Stimulated activated CD4-positive, alpha-beta T cell treated with anti-CD3 and anti-CD28 coated beads, TNF-alpha, amount 100 ng/mL, for 1 hour (primary cell): ENCODE measurements at places on chromosomes 16 and 17.

- DNase-seq = no peak
These were observed 15.6 kb downstream of the TMEM100 start for GRCh38 chr17:55706808-55707773.

- no peak for DNase-seq
These were observed 39.9 kb downstream of the CDH1 start for GRCh38 chr16:68776821-68777485.

- no peak for DNase-seq
These were observed 258.4 kb upstream of the AXIN2 start for GRCh38 chr17:65819810-65820209.

- DNase-seq = no peak
These were observed 193.5 kb downstream of the WWOX start for GRCh38 chr16:78292844-78293380.

- no peak for DNase-seq
These were observed 2.7 kb upstream of the HES7 start for GRCh38 chr17:8126491-8127066.

DNA sequence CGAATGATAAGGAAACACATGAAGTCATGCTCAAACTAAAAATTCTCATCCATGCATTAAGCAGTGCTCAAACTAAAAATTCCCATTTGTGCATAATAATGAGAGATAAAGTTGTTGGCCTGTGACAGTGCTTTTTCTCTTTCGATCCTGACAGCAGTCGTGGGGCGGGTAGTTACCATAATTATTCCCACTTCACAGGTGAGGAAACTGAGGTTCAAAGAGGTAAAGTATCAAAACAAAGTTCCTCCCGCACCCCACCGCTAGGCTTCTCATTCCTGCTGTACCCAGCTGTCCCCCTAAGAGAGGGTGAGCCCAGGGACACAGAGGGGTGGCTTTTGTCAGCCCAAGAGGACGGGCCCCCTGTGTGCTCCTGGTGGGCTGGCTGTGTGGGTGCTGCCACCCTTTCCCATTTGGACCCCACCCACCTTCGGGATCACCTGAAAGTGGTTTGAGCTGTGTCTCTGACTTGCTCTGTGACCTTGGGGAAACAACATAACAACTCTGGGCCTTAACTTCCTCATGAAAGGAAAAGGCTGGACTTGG, 92.6 kb downstream of the CLEC16A start:
- DNase-seq = no peak

DNA sequence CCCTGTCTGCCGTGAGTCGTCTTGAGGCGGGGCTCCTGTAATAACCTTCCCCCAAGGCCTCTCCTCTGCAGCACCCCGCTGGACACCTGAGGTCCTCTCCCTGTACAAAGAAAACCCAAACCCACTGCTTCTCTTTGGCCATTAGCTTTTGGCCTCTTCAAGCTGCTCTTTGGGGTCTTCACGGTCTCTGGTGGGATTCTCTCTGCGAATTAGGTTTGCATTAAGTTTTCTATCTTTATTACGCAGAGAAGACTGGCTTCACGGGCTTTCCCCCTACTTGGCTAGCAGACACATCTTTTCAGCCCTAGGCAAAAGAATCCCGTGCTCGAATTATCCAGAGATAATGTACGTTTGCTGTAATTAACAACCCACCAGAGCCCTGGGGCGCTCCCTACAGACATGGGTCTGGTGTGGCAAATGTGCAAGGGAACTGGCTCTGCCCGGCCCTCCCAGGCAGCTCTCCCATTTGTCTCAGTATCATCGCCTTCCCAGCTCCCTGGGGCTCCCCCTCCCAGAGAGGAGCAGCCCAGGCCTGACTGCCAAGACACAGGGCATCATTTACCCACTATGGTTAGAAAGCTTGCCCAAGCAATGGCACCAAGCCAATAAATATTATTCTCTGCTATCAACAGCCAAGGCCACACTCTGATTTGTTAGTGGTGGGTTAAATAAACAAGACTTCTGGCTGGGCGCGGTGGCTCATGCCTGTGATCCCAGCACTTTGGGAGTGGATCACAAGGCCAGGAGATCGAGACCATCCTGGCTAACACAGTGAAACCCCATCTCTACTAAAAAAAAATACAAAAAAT, 24.7 kb upstream of the KLHDC4 start:
- DNase-seq = no peak

DNA sequence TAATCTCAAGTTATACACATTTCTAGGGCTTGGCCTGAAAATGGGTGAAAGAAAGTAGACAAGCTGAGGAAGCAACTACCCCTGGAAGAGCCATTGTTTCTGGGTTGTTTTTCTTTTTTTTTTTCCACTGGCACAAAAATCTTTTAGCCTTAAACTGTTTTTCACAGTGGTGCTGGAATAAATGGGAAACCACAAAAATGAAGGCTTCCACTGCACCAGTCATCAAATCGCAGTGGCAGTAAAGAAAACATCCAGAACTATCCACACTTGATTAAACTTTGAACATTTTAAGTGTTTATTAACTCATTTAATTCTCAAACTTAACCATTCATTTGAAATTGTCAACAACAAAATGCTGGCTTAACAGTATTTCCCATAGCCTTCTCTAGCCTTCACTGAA, 14.3 kb downstream of the CMTM4 start:
- DNase-seq = no peak

GRCh38 chr16:17501321-17501720, 30.6 kb upstream of the XYLT1 start:
- DNase-seq = no peak

DNA sequence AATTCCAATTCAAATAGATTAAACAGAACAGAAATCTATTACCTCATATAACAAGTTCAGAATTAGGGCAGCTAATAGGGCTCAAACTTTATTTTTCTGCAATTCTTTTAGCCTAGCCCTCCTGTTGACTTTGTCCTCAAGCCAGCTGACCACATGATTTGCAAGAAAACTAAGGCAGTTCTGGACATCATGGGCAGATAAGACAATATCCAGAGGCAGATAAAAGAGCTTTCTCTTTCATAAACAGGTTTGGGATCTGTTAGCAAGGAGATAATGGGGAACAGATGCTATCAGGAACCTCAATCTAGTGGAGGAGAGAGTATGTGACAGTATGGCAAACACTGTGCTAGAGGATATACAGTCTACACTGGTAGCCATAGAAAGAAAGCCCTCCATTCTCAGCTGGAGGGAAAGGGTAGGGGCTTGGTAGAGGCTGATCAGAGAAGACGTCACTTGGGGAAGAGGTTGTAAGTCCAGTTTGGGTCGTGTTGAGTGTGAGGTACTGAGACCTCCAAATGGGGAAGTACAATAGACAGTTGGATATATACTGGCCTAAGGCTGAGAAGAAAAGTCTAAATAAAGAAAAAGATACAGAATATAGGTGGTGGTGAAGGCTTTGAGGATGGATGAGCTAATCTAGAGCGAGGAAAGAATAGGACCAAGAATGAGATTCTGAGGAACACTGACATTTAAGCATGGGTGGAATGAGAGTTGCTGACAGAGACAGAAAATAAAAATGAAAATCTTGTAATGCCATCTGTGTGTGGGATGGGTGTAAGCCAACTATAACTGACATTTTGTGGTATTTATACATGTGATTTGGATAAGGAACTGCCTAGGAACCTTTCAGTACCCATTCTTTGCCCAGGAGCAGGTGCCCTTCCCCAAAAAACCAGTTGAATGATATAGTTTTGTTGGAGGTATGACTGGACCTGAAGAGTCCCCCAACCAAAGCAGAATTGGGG, 67.4 kb downstream of the CYB561 start:
- no peak for DNase-seq

DNA sequence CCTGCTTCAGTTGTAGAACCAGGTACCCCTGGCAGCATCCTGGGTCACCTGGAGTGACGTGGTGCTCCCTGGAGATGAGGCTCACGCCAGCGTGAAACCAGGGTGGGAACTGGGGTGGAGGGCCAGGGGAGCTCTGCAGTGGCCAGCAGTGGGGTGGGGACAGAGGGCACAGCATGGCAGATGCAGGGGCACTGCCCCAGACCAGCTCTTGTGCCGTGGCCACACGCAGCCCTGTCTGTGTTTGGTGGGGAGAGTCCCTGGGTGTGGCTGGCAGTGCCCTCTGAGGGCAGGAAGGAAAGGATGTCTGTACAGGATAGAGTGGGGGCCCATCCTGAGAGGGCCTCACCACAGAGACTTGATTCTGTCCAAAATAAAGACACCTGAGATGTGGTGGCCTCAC, 24.5 kb downstream of the ZNF750 start:
- no peak for DNase-seq
